ENCODE measurements at places on chromosomes 7 and 10. TPM values are rescaled to one million over a fixed set of nuclear protein-coding genes. Genes with fewer than 3 reads are reported as not detected.
A peak's percentile ranks its signal among the peaks of the same experiment; 100 is the strongest.

GRCh38 chr7:28956608-28957063 lies 1.5 kb downstream of the TRIL start:
- DNase-seq = peak; percentile 76
- peaks cover 20% of the 10 kb centered on the region for H3K27me3 ChIP-seq
- peak overlapping the region; percentile 95 for H3K4me3 ChIP-seq
- H3K36me3 ChIP-seq = no peaks in the 10 kb centered on the region

Gene AGR2
- not detected for total RNA-seq

Gene MTERF1
- 11.9 TPM for total RNA-seq

DNA sequence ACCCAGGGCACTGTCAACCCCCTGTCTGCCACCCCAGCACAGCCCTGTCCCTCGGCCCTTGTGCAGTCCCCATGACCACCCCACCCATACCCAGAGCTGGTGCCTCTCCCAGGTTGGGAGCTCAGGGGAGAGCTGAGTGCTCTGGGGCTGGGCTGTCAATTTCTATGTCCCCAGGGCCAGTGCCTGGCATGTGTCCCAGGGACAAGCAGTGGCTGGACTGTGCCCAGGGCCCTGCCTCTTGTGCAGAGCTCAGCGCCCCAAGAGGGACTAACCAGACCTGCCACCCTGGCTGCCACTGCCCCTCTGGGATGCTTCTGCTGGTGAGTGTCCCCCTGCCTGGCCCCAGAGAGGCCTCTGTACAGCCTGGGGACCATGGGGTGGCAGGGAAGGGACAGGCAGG lies 29.0 kb upstream of the ZNF862 start:
- no peak for DNase-seq
- H3K27me3 ChIP-seq = peaks cover 18% of the 10 kb centered on the region
- H3K36me3 ChIP-seq = no peaks in the 10 kb centered on the region

Gene RAPGEF5
- 6.0 TPM for total RNA-seq

Gene IL15RA
- not detected for total RNA-seq

DNA sequence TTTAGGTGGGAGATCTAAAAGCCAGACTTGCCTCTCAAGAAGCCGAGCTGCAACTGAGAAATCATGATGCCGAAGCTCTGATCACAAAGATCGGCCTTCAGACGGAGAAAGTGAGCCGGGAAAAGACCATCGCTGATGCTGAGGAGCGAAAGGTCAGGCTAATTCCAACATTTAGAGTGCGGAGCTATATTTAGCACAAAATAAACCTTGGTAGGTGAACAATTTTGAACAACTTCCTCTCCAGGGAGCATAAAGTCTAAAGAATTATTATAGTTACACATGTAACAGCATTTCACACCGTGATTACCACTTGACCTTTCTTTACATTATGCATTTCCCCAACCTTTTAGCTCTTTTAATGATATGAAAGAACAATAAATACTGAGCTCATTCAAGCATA lies 166.7 kb downstream of the CDCA7L start:
- H3K36me3 ChIP-seq = no peaks in the 10 kb centered on the region
- H3K27me3 ChIP-seq = no peaks in the 10 kb centered on the region
- peaks cover 17% of the 10 kb centered on the region for H3K4me1 ChIP-seq
- H3K4me3 ChIP-seq = no peak overlapping the region
- no peak for DNase-seq

DNA sequence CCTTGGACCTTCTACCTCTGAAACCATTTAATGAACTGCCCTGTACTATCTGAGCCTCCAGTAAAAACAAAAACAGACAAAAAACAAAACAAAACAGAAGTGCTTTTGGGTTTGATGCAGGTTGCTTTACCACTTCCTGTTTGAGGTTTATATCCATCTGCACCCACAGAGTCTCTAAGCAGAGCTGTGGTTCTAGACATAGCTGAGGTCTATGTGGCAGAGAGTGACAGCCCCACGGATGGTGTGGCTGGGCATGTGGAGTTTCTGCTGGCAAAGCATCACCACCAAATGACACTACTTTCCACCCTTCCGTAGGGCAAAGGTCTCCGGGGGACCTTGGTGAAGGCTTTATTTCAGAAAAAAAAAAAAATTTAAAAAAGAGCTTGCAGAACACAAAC lies 754.2 kb downstream of the GRID1 start:
- no peaks in the 10 kb centered on the region for H3K36me3 ChIP-seq
- H3K27ac ChIP-seq = no peak overlapping the region
- no peak for DNase-seq
- no peaks in the 10 kb centered on the region for H3K27me3 ChIP-seq

Gene GRM3
- 3.4 TPM for total RNA-seq

Gene STAG3
- total RNA-seq = 1.1 TPM

GRCh38 chr7:128899392-128899791 lies 11.1 kb downstream of the KCP start:
- no peak overlapping the region for H3K27ac ChIP-seq
- peaks cover 3% of the 10 kb centered on the region for H3K36me3 ChIP-seq
- H3K4me3 ChIP-seq = no peak overlapping the region

Gene A1CF
- not detected for total RNA-seq

- peak overlapping the region; percentile 92 for H3K27ac ChIP-seq
- H3K27me3 ChIP-seq = peaks cover 5% of the 10 kb centered on the region
- peaks cover 24% of the 10 kb centered on the region for H3K4me1 ChIP-seq
- DNase-seq = no peak
- H3K4me3 ChIP-seq = peak overlapping the region; percentile 89
- H3K36me3 ChIP-seq = peaks cover 7% of the 10 kb centered on the region
Observed at GRCh38 chr7:16754856-16755317, 1.3 kb downstream of the TSPAN13 start.

DNA sequence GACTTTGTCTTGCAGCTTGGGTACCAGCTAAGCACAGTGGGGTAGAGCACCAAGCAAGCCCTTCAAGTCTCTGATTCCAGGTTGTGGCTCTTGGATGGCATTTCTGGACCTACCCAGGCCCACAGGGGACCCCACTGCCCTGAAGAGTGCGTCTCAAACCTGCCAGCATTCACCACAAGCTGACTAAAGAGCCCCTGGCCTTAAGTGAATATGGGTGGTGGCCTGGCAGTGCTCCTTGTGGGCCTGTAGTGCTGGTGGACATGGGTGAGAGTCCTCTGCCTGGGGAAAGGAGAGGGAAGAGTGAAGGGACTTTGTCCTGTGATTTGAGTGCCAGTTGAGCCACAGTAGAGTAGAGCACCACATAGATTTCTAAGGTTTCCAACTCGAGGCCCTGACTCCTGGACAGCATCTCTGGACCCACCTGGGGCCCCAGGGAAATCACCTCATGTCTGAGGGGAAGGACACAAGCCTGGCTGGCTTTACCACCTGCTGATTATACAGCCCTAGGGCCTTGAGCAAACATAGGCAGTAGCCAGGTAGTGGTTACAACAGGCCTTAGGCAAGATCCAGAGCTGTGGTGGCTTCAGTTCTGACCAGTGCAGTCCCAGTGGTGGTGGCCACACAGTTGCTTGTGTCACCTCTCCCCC lies 23.7 kb downstream of the GSDME start:
- H3K27me3 ChIP-seq = no peaks in the 10 kb centered on the region

DNA sequence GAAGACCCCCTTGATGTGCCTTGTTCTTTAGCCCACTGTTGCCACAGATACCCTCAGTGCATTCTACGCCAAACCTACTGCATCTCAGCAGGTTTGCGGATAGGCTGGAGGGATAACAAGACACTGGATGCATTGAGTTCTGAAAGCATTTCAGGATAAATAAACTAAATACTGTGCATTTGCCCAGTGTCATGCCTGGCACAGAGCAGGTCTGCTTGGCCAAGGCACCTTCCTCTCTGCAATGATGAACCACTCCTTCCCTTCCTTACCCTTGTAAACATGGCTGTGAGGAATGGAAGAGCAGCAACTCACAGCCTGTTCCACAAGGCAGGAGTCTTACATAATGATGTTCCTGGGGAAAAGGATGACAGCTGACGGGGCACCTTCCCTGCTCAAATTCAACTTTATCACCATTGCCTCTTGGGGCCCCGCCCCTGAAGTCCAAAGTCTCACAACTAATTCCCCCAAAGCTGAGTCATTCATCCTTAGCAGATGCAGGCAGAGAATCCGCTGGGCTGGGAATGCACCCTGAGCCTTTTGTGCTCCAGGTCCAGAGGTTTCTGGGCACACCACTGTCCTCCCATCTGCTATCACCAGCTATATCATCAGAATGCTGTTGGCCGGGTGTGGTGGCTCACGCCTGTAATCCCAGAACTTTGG lies 11.6 kb downstream of the DDX56 start:
- peaks cover 3% of the 10 kb centered on the region for H3K36me3 ChIP-seq
- no peak overlapping the region for H3K4me3 ChIP-seq
- H3K27ac ChIP-seq = peak overlapping the region; percentile 35
- no peak for DNase-seq
- H3K4me1 ChIP-seq = peaks cover 5% of the 10 kb centered on the region

Gene DPP6
- total RNA-seq = 2.2 TPM

DNA sequence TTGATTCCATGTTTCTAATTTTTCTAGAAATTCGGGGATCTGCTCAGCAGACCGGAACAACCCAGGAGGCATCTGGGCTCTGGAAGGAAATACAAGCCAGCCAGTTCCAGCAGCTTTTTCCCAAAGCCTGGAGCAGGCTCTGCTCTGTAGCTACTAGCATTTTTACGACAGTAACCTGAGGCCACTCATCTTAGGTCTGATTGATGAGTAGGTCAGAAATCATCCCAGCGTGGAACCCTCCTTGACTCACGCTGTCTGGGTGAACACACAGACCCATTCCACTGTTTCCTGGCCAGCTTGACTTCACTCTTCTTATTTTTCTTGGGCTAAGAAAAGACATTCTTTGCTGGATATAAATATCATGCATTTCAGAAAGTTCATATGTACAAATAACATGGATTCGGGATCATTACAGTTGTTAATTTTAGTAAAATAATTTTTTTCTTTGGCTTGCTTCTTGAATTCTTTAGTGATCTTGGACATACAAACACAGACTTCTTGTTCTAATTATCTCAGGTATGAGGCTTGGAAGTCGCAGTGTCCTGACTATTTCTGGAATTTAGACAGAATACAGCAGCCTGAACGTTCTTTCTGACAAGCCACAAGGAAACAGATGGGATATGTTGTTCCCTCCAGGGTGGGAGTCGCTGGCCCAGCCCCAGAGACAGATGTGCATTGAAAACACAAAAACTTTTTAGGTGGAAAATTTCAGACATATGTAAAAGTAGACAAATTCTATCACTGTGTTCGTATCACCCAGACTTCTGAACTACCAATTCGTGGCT lies 54.6 kb upstream of the PITRM1 start:
- DNase-seq = no peak
- H3K4me1 ChIP-seq = peaks cover 12% of the 10 kb centered on the region
- H3K27ac ChIP-seq = no peak overlapping the region

Gene CPA2
- 0.55 TPM for total RNA-seq

Gene ZNF467
- total RNA-seq = 1.9 TPM

DNA sequence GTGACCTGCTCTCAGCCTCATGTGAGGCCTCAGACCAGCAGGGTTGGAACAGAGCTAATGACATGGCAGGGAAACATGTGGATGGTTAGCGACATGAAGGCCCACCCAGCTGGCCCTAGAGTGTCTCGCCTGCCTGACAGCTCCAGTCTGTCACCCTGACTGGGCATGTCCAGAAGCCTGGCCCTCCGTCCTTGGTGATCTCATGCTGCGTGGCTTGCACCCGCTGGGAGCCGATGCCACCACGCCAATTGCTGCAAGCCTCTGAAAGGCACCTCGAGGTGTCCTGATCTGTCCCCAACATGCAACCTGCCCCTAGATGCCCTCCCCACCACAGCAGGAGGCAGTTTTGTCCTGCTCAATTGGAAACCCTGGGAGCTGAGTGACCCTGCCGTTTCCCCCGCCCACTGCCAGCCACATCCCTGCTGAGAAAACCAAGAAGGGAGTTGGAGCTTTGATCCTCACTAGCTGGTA lies 27.8 kb upstream of the RET start:
- H3K27ac ChIP-seq = no peak overlapping the region
- no peaks in the 10 kb centered on the region for H3K36me3 ChIP-seq
- H3K27me3 ChIP-seq = peaks cover 26% of the 10 kb centered on the region

Gene KLF14
- not detected for total RNA-seq
